8988T (cell line): ENCODE measurements at places on chromosomes 13 and 19.

GRCh38 chr13:101942038-101942437, 459.8 kb downstream of the FGF14 start:
- DNase-seq, result no peak

DNA sequence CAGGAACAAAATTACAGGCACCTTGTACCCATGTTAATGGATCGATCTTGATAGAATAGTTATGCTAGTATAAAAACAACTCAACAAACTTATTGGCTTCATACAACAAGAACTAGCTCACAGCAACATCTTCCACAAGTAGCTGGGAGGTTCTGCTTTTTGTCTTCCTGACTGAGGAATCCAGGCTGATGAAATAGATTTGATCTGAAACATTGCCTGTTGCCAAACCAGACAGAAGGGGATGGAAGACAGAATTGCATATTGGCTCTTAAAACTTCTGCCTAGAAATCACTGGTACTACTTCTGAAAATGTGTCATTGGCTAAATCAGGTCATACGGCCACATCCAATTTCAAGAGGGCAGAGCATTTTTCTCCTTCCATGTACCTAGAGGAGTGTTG, 267.3 kb downstream of the RFC3 start:
- no peak for DNase-seq

GRCh38 chr13:40002016-40002415, 346.6 kb downstream of the COG6 start:
- no peak for DNase-seq

DNA sequence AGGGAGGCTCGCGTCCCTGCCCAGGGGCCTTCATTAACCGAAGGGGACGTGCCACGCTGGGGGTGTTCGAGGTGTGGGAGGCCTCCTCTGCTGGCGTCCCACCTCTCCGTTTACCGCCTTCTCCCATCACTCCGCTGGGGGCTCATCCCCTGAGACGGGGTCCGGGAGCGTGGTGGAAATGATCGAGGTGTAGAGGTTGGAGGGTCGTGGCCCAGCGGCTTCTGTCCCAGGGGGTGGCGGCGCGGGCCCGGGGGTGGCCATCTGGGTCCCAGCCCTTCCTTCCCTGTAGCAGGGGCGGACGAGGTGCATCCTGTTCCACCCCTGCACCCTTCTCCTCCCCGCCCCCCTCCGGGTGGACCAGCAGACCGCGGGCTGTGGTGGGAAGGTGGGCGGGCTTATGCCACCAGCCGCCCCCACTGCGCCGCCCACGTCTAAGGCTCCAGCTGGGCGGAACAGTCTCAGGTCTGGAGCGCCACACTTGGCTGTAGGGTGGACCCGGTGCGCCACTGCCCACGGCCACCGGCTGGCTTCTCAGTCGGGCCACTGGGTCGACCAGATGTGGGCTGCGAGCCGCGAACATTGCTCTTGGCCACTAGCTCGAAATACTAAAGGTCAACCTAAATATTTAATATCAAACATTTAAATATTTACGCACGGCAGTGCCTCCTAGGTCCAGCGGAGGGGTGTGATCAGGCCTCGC, 69.5 kb downstream of the ZNF723 start:
- DNase-seq, result no peak

DNA sequence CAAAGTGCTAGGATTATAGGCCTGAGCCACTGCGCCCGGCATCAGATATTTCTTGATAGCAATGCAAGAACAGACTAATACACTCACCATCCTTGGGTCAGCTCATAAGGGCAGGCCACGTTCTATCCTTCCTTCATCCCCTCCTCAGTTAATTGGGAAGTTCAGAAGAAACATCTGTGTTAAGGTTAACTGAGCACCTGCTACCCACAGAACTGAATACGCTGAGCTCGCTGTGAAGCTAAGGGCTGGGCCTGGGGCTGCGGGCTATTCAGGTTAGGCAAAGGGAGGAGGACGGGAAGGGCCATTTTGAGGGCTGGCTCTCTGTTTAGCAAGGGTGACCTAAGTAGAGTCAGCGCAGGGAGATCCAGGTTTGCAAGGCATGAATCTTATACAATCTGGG, 43.0 kb upstream of the UQCRFS1 start:
- DNase-seq, result no peak
